ENCODE measurements at places on chromosomes 3 and 15.

- DNase-seq: no peak
Measured at GRCh38 chr15:99635794-99636193, 70.0 kb downstream of the MEF2A start.

GRCh38 chr15:40921949-40922607 is 7.1 kb upstream of the DLL4 start:
- no peak for DNase-seq

GRCh38 chr15:77784361-77785292 is 151.9 kb upstream of the LINGO1 start:
- no peak for DNase-seq

GRCh38 chr3:195551381-195551978 is 8.4 kb upstream of the PPP1R2 start:
- DNase-seq: no peak

DNA sequence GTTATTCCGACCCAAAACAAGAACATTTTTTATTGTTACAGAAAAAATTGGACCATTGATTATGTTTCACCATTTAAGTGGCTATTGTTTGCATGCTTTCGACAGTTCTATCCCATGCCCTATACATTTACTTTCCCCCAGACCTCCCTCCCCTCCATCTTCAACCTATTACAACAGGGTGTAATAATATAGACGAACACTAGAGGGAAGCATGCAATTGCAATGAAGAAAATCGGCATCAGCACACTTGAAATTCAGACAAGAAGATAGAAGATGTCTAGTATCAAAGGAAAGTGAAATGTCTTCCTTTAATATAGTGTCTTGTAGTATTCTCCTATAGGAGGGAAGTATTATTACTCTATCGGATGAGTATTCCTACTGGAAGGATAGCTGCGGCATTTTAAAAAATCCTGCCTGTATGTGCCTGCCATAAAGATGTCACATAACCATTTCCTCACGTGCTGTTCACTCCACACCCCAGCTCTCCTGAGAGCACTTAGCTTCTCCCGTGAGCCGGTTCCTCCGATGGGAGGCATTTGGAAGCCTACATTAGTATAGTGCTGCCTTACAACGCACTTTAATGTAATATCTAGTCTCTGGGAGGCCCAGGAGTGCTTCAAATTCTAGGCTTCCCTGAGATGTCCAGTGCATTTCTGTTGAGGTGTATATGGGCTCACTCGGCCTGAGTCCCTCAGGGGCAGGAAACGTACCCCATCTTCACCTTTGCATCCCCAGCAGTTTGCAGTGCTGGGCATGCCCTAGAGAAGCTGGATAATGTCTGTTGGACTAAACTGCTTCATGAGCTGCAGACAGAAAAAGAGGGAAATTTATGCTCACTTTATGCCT is 17.8 kb upstream of the ERICH6 start:
- DNase-seq: peak; percentile 68

DNA sequence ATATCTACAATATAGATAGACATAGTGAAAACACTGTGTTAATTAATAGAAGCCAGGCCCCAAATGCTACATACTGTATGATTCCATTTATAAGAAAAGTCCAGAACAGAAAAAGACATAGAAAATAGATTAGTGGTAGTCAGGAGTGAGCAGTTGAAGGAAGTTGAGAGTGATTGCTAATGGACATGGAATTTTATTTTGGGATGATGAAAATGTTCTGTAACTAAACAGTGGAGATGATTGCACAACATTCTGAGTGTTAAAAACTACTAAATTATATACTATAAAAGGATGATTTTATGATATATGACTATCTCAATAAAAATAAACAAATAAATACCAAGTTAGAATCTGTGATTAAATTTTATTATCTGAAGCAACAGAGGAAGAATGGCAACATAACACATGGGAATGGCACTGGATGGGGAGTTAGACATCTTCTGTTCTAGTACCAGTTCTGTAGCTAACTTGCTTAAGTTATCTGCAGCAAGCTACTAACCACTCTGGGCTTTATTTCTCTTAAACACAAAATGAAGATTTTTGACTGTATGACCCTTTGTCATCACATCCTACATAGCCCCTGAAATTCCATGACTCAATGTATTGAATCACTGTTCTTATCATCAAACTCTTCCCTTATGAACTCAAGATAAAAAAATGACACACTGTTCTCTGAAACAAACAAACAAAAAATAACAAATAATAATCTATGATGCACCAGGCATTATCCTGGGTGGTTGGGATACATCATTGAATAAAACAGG is 612.7 kb downstream of the TBL1XR1 start:
- DNase-seq: no peak

DNA sequence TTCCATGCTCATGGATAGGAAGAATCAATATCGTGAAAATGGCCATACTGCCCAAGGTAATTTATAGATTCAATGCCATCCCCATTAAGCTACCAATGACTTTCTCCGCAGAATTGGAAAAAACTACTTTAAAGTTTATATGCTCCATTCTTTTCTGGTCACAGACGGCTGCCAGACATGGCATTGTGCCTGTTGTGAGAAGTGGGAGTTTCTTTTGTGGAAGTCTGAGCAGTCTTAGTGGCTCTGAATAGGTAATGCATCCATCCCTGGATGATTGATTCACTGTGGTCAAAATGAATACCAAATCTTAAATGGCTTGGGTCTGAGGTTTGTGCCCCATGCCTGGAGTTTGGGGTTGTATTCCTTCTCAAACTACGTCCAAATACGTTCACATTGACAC is 274.5 kb upstream of the AZI2 start:
- no peak for DNase-seq

DNA sequence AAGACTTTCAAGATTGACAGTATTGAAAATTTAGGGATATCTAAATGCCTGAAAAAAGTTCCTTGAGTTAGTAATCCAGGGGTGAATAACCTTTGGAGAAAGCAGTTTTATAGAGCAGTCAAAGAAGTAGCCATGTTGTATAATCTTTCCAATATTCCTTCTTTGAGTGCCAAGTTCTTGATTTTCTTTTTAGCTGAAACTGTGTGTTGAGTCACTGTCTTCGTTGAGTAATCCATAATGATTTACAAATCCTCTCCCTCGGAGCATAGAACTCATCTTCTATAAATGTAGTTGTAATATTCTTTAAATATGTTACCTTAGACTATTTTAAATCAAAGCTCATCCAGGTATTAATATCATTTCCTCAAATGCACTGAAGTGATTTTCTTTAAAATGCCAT is 135.2 kb downstream of the BBX start:
- no peak for DNase-seq

GRCh38 chr3:137201066-137201465 is 243.3 kb downstream of the IL20RB start:
- no peak for DNase-seq

DNA sequence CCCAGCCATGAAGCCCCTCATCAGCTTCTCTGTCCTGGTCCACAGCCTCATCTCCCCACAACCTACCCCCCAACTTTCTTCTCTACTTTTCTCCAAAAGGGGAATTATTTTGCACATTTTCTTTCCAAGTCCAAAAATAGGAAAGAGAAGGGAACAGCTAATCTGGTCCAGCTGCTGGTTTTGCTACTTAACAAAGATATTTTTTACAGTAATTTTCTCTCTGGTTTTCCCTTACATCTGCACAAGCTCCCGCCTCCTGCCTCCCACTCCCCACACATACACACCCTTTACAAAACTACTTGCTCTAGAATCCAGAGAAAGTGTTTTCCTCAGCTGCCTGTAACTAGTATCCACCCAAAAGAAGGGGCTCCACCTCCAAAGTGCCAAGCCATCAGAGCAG is 177.2 kb downstream of the POLR2M start:
- no peak for DNase-seq

GRCh38 chr3:73056014-73056844 is 5.2 kb upstream of the EBLN2 start:
- DNase-seq: peak; percentile 67

GRCh38 chr15:77266708-77267386 is 153.1 kb downstream of the PEAK1 start:
- DNase-seq: no peak
